Type B pancreatic cell (in vitro differentiated cells): ENCODE measurements at places on chromosomes 6 and 20.

DNA sequence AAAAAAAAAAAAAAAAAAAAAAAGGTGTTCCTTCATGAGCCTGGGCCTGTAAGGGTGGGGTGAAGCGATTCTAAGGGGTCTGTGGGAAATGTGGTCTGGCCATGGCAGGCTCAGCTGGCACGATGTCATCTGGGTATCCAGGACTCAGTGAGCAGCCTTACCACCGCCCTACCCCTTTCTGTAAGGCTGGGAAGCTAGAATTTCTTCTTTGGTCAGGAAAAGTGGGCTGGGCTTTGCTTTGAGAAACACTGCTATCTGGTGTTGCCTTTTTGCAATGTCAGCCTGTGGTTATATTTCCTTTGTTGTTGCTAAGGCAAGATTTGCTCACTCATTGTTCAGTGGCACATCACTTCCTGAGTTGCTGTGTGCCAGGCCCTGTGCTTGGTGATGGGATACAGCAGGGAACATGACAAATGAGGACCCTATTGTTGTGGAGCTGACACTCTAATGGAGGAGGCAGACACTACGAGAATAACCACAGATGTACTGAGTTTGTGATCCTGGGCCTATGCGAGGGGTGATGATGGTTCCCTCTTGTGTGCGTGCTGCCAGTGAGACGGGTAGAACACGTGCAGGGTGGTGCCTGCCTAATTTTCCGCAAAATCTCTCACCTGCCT, 45.9 kb upstream of the ZNFX1 start:
- DNase-seq: no peak

GRCh38 chr6:157271441-157271840, 51.9 kb downstream of the TMEM242 start:
- DNase-seq: no peak

GRCh38 chr6:25042984-25043725, 107.4 kb upstream of the RIPOR2 start:
- DNase-seq: no peak

GRCh38 chr6:90233994-90234393, 62.6 kb downstream of the BACH2 start:
- no peak for DNase-seq

DNA sequence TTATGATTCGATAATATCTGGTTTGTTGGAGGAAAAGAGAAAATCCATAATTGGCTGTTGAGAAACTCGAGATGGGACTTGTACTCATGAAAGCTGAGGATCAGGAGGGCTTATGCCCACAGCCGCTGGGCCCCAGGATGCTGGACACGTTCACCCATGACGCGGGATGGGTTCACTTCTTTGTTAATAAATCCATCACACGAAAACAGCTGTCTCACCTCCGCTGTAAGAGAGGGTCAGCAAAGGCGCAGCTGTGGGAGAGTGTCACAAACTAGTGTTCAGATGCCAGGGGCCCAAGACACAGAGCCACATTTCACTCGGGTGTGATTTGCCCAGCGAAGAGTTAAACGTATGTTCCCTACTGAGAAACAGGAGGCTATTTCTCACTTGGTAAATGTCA, 315.1 kb downstream of the THBS2 start:
- no peak for DNase-seq

DNA sequence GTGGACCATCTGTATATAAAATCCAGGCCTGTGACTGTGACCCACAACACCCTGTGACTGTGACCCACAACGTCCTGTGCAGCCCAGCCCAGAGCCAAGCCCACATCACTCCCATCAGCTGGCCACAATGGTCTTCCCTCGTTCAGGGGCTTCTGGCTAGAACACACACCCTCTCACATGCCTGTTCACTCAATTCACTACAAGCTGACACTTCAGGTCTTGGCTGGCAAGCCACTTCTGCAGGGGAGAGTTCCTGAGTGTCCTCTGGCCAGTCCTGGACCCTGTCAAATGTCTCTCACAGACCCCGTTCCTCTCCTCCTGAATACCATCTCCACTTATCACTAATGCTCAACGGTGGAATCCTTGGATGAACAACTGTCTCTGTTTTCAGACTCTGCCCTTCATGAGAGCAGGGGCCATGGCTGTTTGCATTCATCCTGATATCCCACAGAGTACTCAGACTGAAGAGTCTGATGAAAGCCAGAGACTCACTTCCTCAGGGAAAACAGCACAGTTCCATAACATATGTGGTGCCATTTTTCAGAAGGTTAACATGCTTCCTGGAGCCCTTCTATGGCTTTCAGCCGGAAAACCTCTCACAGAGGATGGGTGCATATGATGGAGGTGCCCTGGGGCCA, 56.0 kb downstream of the MYH7B start:
- DNase-seq: peak; percentile 55

DNA sequence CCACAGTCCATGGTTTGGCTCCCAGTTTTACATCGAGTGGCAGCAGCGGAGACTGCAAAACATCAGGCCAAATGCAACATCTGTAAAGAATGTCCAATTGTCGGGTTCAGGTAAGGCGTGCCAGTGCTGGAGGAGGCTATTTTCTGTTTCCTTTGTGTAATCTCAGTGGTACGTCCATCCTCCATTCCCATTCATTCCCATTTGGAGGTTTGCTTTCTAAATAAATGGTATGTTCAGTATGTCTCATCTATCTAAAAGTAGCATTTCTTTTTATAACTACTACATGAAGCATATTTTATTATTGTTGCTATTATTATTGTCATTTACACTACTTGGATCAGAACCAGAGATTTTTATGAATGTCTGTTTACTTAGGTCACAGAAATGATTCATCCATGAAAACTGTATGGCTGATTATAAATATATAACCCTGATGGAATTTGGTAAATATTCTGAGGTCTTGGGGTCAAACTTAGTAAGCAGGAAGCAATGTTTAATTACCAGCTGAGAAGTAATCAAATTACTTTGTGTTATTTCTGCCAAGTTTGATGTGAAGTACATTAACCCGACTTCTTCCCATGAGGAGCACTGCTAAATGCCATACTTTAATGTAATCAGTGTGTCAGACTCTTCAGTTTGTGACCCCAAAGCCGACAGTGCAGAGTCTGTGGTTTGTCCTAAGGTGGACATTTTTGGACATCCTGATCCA, 512.9 kb downstream of the UTRN start:
- DNase-seq: no peak

DNA sequence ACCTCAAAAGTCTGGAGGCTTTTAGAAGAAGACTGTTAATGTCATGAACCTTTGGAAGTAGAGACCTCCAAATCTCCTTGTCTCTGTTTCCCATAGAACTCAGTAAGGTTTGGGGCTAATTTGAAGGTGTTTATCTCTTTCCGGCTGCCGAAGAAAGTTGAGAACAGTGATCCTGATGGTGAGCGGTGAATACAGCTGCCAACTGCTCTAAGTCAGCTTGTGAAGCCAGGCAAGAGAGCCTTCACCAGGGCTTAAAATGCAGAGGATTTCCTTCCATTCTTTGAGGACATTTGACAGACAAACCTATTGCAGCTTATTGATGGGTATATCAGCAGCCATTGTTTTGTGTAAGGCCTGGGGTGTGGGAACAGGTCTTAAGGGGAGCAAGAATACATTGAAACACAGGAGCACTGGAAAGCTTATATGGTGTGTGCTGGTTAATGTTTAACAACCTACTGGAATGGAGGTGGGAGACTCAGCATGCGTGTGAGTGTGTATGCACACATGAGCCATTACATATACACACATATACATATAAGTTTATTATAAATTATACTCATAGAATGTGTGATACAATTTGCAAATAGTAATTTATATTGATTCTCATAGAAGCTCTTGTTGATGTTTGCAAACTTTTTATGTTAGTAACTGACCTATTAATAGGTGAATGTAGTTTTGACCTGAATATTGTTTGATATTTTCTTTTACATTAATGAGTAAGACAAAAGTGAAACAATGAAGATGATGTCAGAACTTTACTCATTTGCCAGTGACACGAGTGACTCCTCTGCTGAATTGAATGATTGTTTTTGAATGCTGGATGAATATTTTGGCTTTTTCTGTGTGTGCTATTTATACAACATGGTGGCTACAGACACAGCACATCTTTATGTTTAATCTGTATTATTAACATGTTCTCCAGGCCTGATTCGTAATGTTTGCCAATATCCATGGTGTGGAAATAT, 18.1 kb downstream of the PLEKHG1 start:
- no peak for DNase-seq

DNA sequence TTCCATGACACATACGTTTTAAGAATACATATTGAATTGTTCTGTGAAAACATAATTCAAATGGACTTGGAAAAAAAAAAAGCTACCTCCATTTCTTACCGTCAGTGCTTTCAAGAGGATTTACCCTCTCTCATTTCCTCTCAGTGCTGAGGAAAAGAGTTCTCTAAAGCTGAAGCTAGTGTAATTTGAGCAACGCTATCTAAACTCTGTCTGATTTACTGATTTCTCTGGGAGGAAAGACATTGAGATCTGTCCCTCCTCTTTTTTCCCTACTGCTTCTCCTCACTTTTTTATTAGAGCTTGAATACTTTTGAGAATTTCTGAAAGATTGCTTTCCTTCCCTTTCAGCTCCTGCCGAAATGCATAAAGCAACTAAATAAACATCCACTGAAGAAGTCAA, 41.2 kb upstream of the GRIK2 start:
- DNase-seq: no peak

DNA sequence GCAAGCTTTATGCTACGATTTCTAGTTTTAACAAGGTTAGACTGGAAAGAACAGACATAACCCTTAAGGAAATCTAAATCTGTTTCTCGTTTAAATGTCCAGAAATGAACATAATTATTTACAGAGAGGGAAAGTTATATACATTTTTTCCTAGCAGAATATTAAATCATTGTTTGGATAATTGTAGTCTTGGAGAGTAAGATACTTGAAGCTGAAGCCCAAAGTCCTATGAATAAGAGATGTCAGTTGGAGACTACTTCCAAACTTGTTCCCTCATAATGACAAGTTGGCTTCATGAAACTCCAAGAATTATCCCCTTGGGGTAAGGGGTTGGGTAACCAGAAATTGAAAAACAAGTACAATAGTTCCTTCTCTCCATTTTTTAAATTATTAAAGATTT, 911.1 kb upstream of the MAN1A1 start:
- DNase-seq: no peak

- DNase-seq: no peak
Observed at GRCh38 chr6:14444295-14444972, 326.9 kb downstream of the CD83 start.

GRCh38 chr6:170108890-170109587, 181.8 kb downstream of the DLL1 start:
- peak; percentile 52 for DNase-seq

- no peak for DNase-seq
Observed at GRCh38 chr6:4030669-4031068, 48.3 kb downstream of the FAM217A start.

DNA sequence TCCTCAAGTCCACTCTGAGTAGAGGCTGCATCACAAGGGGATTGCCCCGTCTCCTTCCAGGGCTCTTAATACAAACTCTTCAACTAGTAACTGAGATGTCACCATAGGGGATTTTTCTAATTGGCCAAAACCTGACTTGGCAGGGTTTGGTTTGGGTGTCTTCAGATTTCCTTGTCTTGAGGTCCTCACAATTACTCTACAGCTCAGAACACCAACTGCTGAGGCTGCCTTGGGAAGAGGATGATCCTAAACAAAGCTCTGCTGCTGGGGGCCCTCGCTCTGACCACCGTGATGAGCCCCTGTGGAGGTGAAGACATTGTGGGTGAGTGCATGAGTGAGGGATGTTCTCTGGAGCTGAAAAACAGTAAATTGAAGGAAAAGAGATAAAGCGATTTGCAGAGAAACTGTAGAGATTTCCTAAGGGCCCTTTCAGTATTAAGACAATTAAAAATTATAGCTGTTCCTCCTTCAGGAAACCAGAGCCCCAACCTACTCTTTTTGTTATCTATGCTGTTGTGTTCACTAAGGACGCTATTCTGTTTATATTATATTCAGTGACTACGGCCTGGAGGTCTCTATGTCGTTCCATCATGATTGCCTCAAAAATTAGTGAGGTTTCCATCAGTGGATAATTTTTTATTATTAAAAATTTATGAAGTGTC, at the start of gene HLA-DQA1:
HLA-DQA1 (plus strand) TSS at position 188 of the 662 bp plus-strand sequence; CDS start at position 241, 53 bp downstream.
- DNase-seq: no peak

DNA sequence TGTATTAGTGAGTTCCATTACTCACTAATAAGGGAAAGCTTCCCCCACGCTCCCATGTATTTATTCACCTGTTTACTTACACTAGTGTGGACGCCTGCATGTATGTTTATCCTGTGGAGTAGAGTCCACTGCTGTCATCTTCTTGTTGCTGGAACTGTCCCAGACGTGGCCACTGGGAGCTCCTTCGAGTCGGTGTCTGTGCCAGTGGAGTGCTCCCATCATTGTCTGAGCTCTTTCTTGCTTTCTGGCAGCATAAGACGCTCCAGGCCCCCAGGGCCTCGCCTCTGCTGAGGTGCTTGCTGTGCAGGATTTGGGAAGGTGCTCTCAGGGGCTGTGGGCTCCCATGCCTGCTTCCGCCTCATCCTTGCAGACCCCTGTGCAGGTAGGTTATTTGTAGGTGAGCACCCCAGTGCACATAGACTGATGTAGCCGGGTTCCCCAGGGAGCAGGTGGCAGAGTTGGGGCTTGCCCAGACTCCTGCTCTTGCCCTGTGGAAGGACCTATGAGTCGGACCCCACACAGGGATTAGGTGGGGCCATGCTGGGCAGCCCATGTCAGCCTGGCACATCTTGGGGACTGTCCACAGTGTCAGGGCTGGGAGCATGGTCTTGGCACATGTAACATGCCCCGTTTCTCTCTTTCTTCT, 16.6 kb downstream of the PHACTR3 start:
- no peak for DNase-seq

DNA sequence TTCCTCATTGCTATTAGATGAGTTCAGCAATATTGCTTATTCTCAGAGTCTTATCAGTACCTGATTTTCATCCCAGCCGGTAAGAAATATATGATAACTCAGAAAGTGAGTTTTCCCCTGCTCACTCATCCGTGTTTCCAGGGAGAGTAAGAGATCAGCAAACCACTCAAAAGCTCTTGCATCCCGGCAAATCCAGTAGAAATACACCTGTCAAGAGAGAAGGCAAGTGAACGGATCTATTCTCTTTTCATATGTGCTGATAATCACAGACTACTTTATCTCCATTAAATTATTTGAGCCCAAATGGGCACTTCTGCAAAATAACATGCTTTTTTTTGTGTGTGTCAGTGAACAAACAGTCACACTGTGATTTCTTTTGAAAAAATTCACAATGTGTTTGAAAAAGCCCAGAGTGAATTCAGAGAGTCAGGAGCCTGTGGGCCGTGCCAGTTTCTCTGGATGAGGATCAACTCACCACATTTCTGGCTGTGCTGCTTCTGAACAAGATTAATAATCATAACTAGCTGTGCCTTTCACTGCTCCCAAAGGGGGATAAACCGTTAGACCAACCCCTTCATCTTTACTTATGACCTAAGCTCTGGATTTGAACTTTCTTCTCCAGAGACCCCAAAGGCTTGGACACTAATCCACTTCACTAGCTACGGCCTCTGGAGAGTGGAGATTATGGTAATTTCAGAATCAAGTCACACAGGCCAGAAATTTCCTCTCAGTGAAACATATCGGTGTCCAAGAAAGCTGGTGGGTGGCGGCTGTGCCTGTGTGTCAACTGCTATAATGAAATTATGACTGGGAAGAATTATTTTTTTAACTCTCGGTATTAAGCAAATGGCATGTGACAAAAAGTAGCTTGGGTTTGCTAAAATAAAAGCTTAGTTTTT, 44.2 kb downstream of the NOX3 start:
- DNase-seq: no peak

GRCh38 chr20:45290677-45291355, 15.8 kb upstream of the RBPJL start:
- peak; percentile 84 for DNase-seq
